A172 (cell line): ENCODE measurements at places on chromosomes 3 and 15. TPM values are rescaled to one million over a fixed set of nuclear protein-coding genes. Genes with fewer than 3 reads are reported as not detected.

Gene CKMT1B
- total RNA-seq: not detected in 2 replicates

Gene FGF12
- 4.3 and 4.9 TPM in 2 replicates for total RNA-seq

Gene CD200R1
- 1.2 TPM in 1 of 2 replicates, not detected in the other for total RNA-seq

Gene MRAS
- 32.7 and 72.2 TPM in 2 replicates for total RNA-seq

Gene NTRK3
- not detected in 2 replicates for total RNA-seq

Gene UBE2E2
- 9.5 and 11.0 TPM in 2 replicates for total RNA-seq

Gene GABRG3
- not detected in 2 replicates for total RNA-seq

Gene SCAANT1
- not detected in 2 replicates for total RNA-seq

Gene RASGRF1
- 1.2 and 2.1 TPM in 2 replicates for total RNA-seq

Gene GRK7
- not detected in 2 replicates for total RNA-seq

Gene HHATL
- total RNA-seq: not detected in 2 replicates

Gene CASR
- not detected in 2 replicates for total RNA-seq

Gene NRG4
- total RNA-seq: 0.65 TPM in 1 of 2 replicates, not detected in the other

Gene FANCI
- total RNA-seq: 69.6 and 87.2 TPM in 2 replicates

Gene ELL3
- total RNA-seq: 3.6 and 6.1 TPM in 2 replicates

Gene THUMPD3
- 80.3 and 116 TPM in 2 replicates for total RNA-seq

Gene SI
- not detected in 2 replicates for total RNA-seq

Gene GOLGA6A
- total RNA-seq: not detected in 2 replicates

Gene TRPM1
- total RNA-seq: 0.05 TPM in 1 of 2 replicates, not detected in the other

Gene HGD
- 0.07 TPM in 1 of 2 replicates, not detected in the other for total RNA-seq

Gene C3orf22
- not detected in 2 replicates for total RNA-seq

Gene IMPG2
- total RNA-seq: 0.17 TPM in 1 of 2 replicates, not detected in the other

Gene CPN2
- total RNA-seq: 0.10 TPM in 1 of 2 replicates, not detected in the other

Gene AGTR1
- total RNA-seq: not detected in 2 replicates

Gene IL1RAP
- total RNA-seq: 13.3 and 14.6 TPM in 2 replicates

Gene VWA5B2
- 0.36 and 0.72 TPM in 2 replicates for total RNA-seq

Gene CDAN1
- 11.3 and 14.5 TPM in 2 replicates for total RNA-seq

Gene PLSCR2
- not detected in 2 replicates for total RNA-seq

Gene CYP1A2
- total RNA-seq: not detected in 2 replicates

Gene NUDT16
- 7.8 and 10.2 TPM in 2 replicates for total RNA-seq

Gene HYAL1
- total RNA-seq: 0.72 and 2.3 TPM in 2 replicates

Gene CACNA2D2
- 0.22 and 0.26 TPM in 2 replicates for total RNA-seq

Gene CCDC39
- total RNA-seq: 0.22 TPM in 1 of 2 replicates, not detected in the other

Gene CPLX3
- total RNA-seq: not detected in 2 replicates

Gene CCDC54
- not detected in 2 replicates for total RNA-seq

Gene MUSTN1
- total RNA-seq: 0.22 TPM in 1 of 2 replicates, not detected in the other

Gene GOLGA8H
- total RNA-seq: 0.41 and 1.6 TPM in 2 replicates

Gene ASB14
- total RNA-seq: not detected in 2 replicates

Gene SLC9C1
- total RNA-seq: not detected in 2 replicates

Gene IL5RA
- total RNA-seq: not detected in 2 replicates

Gene ZPLD1
- total RNA-seq: not detected in 2 replicates

Gene FSTL1
- 812 and 991 TPM in 2 replicates for total RNA-seq

Gene ALPK3
- total RNA-seq: 0.10 and 0.12 TPM in 2 replicates

Gene ROPN1
- 0.14 TPM in 1 of 2 replicates, not detected in the other for total RNA-seq

Gene ATOSA
- 8.0 and 9.0 TPM in 2 replicates for total RNA-seq

Gene CCR9
- not detected in 2 replicates for total RNA-seq

Gene WDR93
- 0.17 TPM in 1 of 2 replicates, not detected in the other for total RNA-seq

Gene NR1I2
- total RNA-seq: not detected in 2 replicates

Gene OXTR
- 115 and 124 TPM in 2 replicates for total RNA-seq

Gene GOLGA8S
- not detected in 2 replicates for total RNA-seq
